ENCODE measurements at places on chromosomes 4 and X. TPM values are rescaled to one million over a fixed set of nuclear protein-coding genes. Genes with fewer than 3 reads are reported as not detected.

The GPC4 gene
- total RNA-seq = 4.4 TPM

The LANCL3 gene
- 3.4 TPM for total RNA-seq

The GLUD2 gene
- total RNA-seq = 0.23 TPM

The CENPI gene
- total RNA-seq = 2.6 TPM

All from esophagus squamous epithelium (tissue), 5 donors.